T-helper 2 cell (primary cell): ENCODE measurements at places on chromosomes 12 and 14.

- DNase-seq = no peak
Observed at GRCh38 chr12:32191445-32191844, 84.8 kb downstream of the BICD1 start.

GRCh38 chr12:59086126-59086525, 165.8 kb upstream of the LRIG3 start:
- DNase-seq = no peak

DNA sequence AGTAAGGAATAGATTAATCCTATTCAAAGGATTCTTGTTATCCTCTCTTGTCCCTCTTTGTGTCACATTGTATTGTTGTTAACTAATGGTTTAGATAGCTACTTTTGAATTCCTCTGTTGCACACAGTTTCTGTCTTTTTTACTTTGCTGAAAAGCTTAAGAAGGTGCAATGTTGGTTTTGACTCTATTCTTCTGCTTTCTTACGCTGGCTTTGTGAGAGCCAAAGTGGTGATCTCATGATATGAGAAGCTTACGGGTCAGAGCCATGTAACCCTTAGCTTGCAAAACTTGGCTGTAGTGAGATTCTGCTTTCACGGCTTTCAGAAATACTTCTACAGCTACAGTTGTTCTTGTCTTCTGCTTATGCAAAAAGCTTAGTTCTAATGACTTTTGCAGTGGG, 239.7 kb downstream of the TRHDE start:
- DNase-seq = no peak

DNA sequence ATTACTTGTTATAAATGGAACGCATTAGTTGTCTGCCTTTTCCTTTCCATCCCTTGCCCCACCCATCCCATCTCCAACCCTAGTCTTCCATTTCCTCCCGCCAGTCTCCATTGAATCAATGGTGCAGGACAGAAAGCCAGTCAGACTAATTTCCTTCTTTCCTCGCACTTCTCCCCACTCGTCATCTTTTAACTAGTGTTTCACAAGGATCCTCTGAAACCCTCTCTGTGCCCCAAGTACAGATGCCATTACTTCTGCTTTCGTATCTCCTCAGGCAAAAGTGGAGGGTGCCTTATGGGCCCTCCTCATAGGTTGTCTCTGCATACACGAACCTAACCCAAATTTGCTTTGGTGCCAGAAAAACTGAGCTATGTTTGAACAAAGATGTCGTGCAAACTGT, 4.2 kb downstream of the DAZAP2 start:
- no peak for DNase-seq

- DNase-seq = no peak
Observed at GRCh38 chr12:33486058-33486457, 46.4 kb upstream of the SYT10 start.

DNA sequence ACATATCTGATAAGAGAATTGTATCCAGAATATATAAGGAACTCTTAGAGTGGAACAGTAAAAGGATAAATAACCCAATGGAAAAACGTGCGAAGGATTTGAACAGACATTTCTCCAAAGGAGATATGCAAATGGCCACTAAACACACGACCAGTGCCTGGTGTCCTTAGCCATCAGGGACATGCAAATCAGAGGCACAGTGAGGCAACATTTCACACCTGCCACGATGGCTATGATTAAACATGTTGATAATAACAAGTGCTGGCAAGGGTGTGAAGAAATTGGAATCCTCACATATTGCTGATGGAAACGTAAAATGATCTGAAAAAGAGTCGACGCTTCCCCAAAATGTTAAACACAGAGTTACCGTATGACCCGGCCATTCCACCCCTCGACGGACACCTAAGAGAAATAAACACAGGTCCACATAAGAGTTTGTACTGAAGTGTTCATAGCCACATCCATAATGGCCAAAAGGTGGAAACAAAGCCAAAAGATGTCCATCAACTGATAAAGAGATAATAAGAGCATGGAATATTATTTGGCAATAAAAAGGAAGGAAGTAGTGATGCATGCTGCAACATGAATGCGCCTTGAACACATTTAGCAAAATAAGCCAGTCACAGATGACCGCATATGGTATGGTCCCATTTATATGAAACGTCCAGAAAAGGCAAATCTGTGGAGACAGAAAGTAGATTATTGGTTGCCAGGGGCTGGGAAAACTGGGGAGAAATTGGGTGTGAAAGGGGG, 6.3 kb upstream of the TMEM121 start:
- no peak for DNase-seq

DNA sequence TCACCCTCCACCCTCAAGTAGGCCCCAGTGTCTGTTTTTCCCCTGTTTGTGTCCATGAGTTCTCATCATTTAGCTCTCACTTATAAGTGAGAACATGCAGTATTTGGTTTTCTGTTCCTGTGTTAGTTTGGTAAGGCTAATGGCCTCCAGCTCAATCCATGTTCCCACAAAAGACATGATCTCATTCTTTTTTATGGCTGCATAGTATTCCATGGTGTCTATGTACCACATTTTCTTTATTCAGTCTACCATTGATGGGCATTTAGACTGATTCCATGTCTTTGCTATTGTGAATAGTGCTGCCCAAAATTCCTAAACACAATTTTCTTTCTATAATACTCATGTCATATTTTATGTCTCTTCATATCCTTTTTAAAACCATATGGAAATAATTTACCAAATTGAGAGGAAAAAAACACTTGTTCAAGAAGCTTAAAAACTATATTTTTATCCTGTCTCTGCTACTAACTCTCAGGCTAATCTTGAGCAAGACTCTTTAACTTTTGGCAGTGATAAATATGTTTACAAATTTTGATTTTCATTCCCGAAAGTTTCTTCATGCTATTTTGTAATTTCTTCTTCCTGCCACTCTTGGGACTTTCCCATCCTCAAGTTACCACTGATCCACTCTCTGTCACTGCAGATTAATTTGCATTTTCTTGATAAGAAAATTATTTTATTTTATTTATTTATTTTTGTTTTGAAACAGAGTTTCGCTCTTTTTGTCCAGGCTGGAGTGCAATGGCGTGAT, 28.0 kb upstream of the OSBPL8 start:
- no peak for DNase-seq
